ENCODE measurements at places on chromosomes 12 and 14.

GRCh38 chr14:33370426-33370825, 431.7 kb downstream of the NPAS3 start:
- no peak for DNase-seq

DNA sequence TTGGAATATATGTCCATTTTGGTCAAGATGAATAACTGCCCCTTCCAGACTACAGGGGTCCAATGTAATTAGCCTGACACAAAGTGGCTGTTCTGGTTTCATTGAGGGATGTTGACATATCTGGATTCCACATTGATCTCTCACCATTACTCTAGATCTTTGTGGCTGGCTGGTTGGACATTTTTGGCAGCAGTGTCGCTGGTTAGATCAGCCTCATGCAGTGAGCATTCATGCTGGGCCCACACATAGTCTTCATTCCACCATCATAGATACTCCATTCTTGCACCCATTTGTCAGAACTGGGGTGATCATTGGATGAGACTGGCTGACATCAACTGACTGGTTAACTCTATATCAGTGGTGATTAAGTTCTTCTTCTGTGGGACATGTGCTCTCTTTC, 74.4 kb downstream of the MGST1 start:
- no peak for DNase-seq

GRCh38 chr12:93167841-93168492, 209.8 kb upstream of the NUDT4 start:
- no peak for DNase-seq

DNA sequence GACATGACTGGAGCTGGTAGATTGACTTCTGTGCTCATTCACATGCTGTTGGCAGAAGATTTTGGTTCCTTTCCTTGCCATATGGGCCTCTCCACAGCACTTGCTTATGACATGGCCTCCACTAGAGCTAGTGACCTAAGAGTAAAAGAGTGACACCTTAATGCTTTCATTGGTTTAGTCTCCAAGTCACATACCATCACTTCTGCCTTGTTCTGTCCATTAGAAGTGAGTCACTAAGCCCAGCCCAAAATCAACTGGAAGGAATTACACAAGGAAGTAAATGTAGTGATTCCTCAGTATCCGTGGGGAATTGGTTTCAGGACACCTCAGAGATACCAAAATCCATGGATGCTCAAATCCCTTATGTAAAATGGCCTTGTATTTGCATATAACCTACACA, 81.3 kb downstream of the PPHLN1 start:
- DNase-seq = no peak

- no peak for DNase-seq
Observed at GRCh38 chr12:88733008-88733407, 152.7 kb upstream of the KITLG start.

DNA sequence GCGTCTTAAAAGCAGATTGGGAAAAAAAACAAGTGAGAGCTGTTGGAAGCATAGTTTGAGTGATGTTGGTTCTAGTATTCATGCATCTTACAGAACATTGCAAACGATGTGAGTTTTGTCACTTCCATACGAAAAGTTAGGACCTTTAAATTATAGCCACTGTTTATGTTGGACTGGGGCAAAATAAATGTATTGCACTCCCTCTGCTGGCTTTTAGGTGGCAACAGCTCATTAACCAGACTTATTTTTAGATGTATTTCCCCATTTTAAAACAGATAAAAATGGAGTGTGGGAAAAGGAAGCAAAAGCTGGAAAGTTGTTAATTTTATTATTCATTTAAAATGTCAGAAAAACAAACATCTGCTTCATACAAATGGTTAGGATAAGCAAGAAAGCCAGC, 111.9 kb downstream of the LGR5 start:
- DNase-seq = no peak

DNA sequence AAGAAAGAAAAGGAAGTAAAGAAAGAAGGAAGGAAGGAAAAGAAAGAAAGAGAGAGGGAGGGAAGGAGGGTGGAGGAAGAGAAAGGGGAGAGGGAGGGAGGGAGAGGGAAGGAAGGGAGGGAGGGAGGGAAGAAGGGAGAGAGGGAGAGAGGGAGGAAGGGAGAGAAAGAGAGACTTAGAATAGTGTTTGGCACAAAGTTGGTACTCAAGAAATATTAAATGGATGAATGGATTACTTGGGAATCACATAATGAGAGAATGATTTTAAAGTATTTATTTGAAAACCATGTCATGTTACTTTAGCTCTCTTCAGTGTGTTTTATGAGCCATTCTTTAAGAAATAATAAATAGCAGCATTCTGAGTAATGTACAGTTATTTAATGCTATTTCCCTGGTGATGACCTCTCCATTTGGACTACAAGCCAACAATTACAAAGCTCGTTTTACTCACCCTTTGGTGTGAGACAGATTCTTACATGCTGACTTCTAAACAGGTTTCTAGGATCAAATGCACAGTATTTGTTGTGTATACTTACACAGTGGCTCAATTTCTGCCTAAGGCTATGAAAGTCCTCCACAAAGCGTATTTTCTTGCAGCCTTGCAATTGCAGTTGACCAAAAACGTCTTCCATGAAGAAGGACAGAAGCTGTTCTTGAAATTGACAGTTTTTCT, 861 bp downstream of the IL26 start:
- DNase-seq = no peak

Measured in esophagus squamous epithelium (tissue), 5 donors.